ENCODE measurements at places on chromosomes 12 and 14.

- DNase-seq: peak; percentile 19
Observed at GRCh38 chr12:66903782-66904396, 225.0 kb upstream of the GRIP1 start.

- no peak for DNase-seq
Observed at GRCh38 chr14:88422919-88423650, 37.6 kb downstream of the SPATA7 start.

GRCh38 chr12:51326698-51327439 lies 2.9 kb upstream of the BIN2 start:
- no peak for DNase-seq

- DNase-seq: no peak
Observed at GRCh38 chr12:53624956-53625355, 1.2 kb downstream of the ATF7 start.

DNA sequence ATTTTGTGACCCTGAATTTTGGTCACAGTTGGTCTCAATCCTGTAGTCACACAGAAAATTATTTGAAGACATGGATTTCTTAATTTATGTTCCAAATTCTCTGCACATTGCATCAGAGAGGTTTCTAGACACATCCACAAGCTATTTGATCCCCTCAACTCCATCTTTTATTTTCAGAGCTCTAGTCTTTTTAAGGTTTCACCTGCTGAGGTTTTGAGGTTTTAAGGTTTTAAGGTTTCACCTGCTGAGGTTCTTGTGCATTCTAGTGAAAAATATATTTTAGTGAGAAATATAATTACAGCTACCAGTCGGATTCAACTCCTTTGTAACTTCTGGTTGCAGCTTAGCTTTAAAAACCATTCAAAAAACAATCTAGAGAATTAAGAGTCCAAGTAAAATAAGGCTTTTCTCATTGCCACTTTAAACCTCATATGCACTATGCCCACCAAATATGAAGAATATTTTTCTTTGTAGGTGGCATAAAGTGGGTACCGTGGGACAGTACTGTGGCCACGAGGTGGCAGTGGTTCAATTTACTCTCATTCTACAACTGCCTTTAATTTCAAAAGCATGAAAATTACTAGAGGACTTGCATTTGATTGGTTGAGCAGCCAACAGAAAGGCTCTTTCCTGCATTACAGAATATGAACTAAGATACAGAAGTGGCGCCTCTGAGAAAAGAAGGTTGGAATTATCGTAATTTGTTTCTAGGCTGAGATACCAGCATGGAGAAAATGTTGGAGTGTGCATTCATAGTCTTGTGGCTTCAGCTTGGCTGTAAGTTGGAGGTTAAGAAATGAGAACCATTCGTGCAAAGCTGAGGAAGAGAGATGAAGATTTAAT lies 366.5 kb upstream of the OR4E1 start:
- DNase-seq: no peak

DNA sequence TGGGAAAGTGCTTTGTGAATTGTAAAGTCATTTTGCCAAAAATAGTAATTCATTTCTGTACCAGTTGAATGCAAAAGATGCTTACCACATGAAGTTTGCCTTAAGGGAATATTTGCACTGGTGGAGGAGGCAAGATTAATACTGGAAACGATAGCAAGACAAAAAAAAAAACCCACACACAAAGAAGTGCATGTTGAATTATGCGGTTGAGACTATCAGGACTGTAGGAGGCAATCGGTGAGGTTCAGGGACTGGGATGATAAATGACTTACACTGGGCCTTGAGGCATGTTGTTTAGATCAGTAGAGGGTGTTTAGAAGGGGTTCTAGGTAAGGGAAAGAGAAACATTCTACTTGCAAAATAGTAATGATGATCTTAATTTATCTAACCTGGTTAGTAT lies 142.2 kb upstream of the HMGA2 start:
- no peak for DNase-seq

DNA sequence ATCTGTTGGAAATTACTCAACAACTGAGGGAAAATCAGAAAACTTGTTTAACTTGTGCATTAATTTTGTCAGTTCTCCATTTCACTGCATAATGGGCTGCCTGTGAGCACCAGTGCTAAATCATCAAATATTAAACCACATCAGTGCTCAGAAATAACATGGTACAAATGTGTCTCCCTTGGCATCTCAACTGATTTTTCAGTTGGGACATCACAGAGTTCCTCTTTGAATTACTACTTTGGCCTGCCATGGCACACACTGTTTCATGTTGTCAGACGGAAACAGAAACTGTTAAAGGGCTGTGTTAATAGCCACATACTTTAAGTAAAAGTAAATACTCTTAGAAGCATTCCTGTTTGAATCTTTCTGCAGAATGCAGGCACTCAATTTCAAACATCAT lies 42.1 kb upstream of the STRN3 start:
- no peak for DNase-seq

GRCh38 chr14:36493761-36494160 lies 26.3 kb downstream of the NKX2-1 start:
- DNase-seq: peak; percentile 20

GRCh38 chr12:131636266-131636665 lies 74.6 kb upstream of the SFSWAP start:
- no peak for DNase-seq

GRCh38 chr14:77416836-77417235 lies 6.5 kb downstream of the NOXRED1 start:
- DNase-seq: no peak

GRCh38 chr12:10397296-10397695 lies 7.5 kb upstream of the KLRK1 start:
- DNase-seq: no peak

GRCh38 chr14:26595926-26596542 lies 1.8 kb downstream of the NOVA1 start:
- peak; percentile 8 for DNase-seq

- peak; percentile 60 for DNase-seq
Observed at GRCh38 chr12:12723149-12723680, 6.0 kb downstream of the CDKN1B start.

DNA sequence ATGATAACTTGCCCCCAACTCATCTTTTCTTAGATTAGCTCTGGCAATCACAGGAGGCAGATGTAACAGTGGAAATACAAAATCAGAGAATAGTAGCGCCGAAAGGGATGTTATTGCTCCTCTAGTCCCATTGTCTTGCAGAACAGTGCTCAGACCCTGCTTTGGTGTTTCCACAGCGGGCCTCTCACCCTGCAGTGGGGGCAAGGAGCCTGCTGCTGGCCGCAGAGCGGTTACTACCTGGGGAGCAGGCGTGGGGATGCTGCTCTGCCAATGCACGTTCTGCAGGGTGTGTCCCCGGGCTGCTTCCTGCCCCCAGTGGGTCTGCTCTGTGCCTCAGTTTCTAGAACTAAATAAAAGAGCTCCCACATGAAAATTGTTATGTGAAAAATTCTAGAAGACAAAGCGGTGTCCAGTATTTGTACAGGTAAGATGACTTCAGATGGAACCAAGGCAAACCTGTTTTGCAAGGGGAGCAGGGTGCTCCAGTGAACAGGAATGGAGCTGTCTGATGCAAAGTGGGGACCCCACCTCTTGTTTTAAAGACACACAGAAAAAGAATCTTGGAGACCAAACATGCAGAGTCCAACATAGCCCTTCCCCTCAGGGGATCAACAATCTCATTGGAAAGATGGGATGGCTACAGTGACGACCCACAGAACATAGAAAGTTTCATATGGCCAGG lies 35.5 kb downstream of the LRRC74A start:
- no peak for DNase-seq

- DNase-seq: peak; percentile 98
Observed at GRCh38 chr12:8553088-8553627, 12.5 kb upstream of the CLEC4E start.

DNA sequence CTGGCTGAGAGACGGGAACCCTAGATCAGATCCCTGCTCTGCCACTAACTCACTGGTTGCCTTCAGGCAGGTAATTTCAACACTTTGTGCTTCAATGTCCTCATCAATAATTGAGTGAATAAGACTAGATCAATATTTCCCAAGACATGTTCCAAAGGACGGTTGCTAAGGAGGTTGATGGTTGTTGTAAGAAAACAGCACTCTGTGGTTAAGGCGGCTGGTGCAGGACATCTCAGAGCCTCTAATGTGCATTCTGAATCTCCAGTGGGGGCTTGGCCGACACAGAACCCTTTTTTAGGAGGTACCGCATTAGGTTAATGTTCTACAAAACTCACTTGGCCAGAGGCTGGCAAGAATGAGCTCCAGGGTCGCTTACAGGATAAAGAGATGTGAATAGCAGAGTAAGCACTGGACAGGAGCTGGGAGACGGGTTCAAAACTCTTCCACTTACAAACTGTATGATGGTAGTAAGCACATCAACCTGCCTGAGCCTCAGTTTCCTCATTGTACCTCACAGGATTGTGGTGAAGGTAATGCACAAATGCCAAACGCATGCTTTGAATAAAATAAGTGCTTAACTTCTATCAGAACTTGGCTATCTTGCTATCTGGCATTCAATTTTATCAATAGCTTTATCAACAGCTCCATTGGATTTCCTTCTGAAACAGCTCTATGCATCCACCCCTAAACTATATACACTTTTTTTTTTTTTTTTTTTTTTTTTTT lies 136.9 kb upstream of the PARP11 start:
- DNase-seq: no peak

DNA sequence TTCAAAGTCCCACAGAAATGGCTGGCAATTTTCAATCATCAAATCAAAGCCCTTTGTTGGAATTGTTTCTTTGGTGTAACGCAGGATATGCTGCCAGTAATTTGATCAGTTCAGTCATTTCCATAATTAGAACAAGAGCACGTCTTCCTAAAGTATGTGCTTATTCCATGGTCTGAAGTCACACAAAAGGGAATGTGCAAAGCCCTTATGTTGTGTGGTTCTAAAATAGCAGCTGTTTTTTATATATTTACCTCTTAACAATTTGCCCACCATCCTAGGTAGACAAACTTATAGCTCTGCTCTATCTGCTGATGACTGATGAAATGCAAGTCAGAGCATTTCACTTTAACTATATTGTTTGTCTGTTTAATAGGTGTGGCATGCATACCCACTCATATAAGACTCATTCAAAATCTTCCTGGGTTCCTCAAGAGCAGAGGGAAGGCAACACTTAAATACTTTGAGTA lies 176.1 kb upstream of the SLC38A2 start:
- no peak for DNase-seq

DNA sequence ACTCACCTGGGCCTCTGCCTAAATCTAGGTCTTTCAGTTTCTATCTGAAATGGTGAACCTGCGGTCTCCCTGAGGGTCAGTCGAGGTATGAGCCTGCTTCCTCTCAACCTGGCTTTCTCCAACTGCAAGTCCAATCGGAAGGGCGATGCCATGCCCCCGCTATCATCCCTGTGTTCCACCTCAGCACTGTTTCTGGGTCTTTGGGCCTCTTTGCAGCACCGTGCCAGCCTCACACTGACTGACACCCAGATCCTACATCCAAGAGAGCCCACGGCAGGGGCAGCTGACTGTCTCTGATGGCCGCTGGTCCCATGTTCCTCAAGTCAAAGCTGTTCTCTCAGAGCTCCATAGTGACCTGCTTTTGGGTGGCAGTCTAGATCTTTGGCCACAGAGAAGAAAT lies 120.7 kb downstream of the PAPOLA start:
- no peak for DNase-seq

DNA sequence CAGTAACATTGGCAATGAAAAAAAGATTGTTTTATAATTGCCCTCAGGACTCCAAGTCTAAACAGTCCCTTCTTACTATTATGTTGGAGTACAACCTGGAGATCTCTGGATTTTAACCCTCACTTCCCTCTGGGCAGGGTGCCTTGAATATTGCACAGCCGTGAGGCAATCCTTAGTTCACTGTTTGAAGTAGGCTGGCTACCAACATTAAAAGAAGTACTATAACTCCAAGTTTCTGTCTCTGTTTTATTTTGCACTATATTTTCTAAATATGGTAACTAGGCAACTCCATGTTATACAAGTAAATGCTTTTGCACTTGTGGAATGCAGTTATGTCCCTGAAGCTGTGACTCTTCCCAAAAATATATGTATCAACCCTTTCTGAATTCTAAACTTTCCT lies 490.7 kb downstream of the EGLN3 start:
- no peak for DNase-seq

GRCh38 chr12:123401753-123402683 lies 18.1 kb downstream of the KMT5A start:
- DNase-seq: no peak

- no peak for DNase-seq
Observed at GRCh38 chr14:92552066-92552465, 38.5 kb downstream of the RIN3 start.

DNA sequence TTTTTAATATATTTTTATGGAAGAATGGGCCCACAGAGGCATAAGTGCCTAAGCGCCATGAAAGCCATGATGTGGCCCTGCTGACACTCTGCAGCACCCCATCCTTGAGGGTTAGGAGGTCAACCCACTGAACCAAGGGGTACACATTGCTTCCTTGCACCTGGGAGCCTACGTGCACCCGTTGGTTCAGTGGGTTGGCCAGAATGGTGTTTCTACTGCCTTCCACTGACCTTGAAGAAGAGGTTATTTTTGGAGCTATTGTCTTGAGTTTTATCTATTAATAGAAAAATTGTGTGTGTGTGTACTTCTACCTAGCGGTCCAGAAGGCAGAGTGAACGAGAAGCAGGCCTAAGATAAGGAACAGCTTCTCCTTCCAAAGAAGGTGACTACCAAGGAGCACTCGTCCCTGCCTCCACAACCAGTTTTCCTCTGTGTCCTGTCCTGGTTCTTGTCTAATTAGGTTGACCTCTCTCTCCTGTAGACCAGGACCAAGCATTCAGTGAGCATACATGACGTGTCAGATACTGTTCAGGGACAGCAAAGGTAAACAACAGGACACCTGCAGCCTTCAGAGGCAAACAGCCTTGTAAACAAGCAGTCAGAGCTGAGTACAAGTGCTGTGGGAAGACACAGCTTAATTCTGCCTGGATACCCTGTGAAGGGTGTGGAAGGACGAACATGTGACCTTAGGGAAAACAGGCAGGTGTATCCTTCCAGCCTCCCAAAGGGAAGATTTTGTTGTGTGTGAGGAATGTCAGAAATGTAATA lies 30.4 kb upstream of the PLEK2 start:
- no peak for DNase-seq

DNA sequence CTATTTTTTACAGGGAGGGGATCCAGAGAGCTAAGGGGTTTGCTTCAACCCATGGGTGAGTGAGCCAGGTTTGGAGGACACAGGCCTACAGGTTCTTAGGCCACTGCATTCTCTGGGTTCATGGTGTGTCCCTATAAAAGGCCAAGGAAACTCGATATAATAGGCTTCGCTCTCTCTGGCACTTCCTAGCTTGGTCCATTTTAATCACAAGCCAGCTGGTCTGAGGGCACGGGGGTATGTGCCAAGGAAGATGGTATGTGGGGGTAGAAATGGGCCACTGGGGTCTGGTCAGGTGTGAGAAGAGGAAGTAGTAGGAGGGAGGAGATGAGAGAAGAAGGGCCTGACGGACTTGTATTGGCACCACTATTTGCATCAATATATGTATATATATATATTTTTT lies 4.9 kb downstream of the ETV6 start:
- DNase-seq: no peak

DNA sequence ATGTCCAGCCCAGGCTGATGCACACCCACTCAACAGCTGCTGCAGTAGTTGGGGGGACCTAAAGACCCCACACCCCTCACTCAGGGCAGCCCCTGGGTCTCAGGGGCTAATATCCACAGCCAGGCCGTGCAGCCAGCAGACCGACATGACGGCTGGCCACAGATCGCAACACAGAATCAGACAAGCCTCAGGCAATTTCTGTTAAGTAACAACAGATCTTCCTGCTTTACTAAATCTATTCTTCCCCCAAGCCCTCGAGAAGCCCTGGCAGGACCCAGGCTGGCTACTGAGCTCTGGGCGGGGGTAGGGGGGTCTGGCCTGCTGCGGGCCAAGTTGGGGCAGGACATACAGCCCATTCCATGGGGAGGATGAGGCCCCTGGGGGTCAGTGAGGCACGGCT lies 28.0 kb upstream of the NUDT14 start:
- no peak for DNase-seq
